RPMI7951 (cell line): ENCODE measurements at places on chromosomes 1 and 21. TPM values are rescaled to one million over a fixed set of nuclear protein-coding genes. Genes with fewer than 3 reads are reported as not detected.

DNA sequence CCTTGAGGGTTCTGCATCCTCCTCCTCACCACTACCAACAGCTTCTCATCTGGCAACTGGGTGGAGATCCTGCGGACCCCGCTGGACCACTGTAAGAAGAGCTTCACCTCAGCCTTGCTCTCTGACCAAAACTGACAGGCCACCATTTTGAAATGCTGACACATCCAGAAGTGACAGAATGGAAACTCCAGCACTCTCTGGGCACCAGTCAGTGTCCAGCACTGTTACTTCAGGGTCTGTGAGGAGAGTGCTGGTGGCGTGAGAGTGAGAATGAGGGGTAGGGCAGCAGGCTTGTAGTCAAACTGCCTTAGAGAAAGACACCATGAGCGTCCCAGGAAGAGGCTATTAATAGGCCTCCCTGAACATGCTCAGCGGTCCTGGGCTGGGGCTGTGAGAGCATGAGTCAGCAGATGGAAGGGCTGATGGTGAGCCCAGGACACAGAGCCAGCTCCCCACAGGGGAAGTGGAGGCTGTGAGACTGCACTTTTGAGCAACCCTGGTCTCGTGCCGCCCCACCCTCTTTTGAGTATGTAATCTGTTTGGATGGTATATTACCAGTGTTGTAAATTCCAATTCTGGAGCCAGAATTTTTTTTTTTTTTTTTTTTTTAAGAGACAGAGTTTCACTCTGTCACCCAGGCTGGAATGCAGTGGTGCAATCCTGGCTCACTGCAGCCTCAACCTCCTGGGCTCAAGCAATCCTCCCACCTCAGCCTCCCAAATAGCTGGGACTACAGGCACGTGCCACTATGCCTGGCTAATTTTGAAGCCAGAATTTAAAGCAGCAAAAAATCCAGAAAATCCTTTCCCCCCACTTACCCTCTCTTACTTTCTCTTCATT is 34.4 kb upstream of the SLC30A1 start:
- peak; percentile 93 for DNase-seq

- peak; percentile 92 for DNase-seq
Observed at GRCh38 chr1:8879922-8880676, 1.6 kb upstream of the ENO1 start.

- no peak for DNase-seq
Observed at GRCh38 chr1:162300057-162300917, 76.4 kb downstream of the SPATA46 start.

- no peak for DNase-seq
Observed at GRCh38 chr1:184773762-184774320, 19.2 kb upstream of the EDEM3 start.

DNA sequence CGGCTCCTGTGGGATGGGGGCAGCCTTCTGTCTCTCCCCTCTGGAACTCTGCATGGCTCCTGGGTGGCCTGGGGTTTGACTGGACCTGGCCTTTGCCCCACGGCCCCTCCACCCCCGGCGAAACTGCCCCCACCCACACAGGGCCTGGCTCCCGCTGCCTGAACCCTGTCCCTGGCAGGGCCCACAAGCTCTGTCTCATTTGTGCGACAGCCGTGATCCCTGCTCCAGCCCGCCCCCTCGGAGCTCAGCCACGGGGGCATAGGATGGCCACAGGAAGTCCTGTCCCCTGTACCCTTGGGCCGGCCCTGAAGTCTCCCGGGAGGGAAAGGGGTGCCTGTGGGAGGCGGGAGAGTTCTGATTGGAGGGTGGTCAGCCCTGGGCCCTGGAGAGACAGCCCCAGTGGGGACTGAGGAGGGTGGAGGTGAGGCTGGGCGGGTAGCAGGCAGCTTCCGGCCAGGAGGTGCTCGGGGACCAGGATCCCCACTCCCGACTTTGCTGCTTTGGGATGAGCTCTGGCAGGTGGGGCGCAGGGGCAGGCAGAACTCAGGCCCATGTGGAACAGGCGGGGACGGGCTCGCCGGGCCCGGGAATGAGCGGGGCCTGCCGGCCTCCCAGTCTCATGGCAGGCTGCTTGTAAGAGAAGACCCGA is 45.1 kb downstream of the SLX9 start:
- no peak for DNase-seq

- no peak for DNase-seq
Observed at GRCh38 chr1:42960566-42961311, 2.1 kb upstream of the SLC2A1 start.

TSSK3 gene
- total RNA-seq, result 0.12 and 0.39 TPM in 2 replicates

DNA sequence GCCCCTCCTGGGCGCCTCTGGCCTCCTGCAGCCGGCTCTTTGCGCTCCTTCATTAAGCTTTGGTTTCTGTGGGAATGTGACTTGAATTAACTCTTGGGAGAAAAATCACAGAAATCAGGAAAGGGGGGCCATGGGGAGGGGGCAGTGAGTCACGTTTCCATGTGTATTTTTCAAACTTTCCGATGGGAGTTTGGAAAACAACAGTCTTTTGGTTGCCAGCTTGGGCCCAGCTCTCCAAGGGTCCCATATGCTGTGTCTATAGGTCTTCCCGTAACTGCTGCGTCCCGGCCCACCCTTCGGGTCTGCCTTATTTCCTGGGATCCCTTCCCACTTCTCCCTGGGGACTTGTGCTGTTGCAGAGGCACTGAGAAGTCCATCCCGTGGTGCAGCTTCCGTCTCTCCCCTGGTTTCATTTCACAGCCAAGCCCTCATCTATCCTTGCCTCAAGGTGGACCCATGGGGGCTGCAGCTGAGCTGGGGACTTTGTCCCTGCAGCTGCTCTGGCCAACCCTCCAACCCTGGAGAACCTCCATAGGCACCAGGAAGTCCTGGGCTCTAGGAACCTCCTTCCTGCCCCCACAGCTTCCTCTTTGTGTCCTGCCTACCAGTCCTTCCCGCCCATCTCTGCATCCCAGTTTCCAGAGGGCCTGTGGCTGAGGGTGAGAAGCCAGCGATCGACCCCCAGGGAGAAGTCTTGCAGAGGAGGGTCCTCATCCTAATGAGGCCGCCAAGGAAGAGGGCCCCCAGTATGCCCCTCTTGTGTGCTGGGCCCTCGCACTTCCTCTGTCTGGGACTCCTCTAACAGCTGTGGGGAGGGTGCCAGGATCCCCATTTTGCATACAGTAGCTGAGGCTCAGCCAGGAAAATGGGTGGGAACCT is 11.6 kb upstream of the LMNA start:
- DNase-seq, result peak; percentile 80

GRCh38 chr1:85360730-85361493 is 84.5 kb upstream of the BCL10 start:
- peak; percentile 91 for DNase-seq

STMN1 gene
- total RNA-seq, result 341 and 495 TPM in 2 replicates

NUAK2 gene
- 0.78 and 1.2 TPM in 2 replicates for total RNA-seq

GRCh38 chr21:28793043-28793442 is 199.6 kb downstream of the LTN1 start:
- no peak for DNase-seq

DNA sequence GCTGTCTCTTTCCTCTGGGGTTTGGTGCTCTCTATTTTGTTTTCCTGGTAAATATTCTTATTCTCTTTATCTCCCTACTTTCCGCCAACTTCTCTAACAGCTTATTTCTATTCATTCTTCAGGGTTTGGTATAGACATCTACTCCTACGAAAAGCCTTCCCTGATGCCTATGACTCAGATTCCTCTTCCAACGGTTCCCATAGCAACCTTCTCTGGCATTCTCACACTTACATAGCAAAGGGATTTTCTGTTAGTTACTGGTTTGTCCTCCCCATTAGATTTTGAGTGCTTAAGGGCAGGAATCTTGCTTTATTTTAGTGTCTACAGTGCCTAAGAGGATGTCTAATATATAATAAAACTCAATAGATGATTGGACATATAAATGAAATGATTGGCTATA is 407.6 kb upstream of the DEPDC1 start:
- DNase-seq, result peak; percentile 4

DNA sequence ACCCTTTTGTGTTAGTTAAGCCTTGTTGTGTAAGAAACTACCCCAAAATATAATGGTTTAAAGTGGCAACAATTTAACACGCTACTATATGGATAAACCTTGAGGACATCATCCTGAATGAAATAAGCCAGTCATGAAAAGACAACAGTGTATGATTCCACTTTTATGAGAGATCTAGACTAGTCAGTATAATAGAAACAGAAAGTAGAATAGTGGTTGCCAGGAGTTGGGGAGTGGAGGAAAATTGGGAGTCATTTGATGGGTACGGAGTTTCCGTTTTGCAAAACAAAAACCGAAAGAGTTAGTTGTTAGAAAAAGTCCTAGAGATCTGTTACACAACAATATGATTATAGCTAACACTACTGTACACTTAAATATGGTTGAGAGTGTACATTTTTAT is 16.0 kb upstream of the CHIA start:
- DNase-seq, result peak; percentile 81

PLEKHA6 gene
- total RNA-seq, result 0.68 and 0.72 TPM in 2 replicates

DNA sequence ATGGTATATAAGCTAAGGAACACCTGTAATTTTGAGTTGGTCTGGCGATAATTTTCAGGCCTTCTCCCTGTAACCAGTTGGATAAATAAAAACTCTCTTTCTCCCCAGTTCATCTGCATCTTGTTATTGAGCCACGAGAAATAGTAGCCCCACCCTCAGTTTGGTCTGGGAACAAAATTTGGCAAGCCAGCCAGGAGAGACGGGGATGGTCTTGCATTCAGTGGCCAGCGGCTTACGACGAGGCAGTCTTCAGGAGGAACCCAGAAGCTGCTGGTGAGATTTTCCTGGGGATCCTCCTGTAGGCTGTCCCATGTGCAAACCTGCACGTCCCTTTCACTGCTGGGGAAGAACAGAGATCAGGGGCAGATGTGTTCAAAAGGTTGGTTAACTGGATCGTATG is 174.6 kb downstream of the PLA2G4A start:
- DNase-seq, result no peak
